ENCODE measurements at places on chromosomes 2 and 18.

GRCh38 chr2:236544362-236544761 lies 25.3 kb upstream of the ACKR3 start:
- no peak for DNase-seq

DNA sequence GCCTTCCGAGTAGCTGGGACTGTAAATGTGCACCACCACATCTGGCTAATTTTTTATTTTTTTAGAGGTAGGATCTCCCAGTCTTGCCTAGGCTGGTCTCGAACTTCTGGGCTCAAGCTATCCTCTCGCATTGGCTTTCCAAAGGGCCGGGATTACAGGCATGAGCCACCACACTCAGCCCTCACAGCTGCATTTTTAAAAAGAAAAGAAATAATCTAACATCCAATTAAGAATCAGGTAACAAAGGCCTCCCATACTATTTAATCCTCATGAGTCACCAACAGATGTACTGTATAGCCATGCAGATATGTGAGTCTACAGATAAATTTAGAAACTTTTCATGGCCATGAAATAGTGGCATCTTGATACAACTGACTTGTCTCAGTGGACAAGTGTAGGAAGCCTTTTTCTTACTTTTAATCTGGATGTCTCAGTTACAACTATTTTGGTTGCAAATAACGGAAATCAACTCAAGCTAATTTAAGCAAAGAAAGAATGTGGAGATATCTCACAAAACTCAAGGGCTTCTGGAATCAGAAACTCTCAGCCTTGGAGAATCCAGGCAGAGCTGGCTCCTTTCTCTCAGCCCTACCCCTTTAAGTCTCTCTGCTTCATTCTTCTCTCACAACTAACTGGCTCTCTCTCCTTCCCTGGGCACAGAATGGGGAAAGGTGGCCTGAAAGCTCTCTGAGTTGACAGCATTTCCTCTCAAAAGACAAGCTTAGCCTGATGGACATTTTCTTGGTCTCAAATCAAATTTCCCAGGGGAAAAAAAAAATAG lies 12.8 kb upstream of the PPM1B start:
- no peak for DNase-seq

- no peak for DNase-seq
Observed at GRCh38 chr2:149926149-149926548, 338.6 kb upstream of the MMADHC start.

DNA sequence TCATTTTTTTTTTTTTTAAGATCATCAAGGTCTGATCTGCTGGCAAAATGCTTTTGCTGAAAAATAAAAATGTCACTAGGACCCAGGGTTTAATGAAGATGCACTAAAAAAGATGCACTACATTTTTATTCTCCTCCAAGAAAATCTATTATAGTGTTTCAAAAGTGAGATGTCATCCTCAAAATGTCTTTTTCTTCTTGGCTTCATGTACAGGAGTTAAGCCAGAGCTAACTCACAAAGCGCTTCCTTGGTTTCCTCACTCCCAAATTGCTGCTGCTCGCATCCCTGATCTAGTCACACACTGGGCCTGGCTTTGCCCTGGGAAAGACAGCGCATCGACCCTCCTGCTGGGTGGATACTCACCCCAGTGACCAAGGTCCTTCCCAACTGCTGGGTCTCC lies 113.4 kb upstream of the CCDC68 start:
- DNase-seq, result no peak

GRCh38 chr2:164881524-164881923 lies 39.9 kb upstream of the COBLL1 start:
- DNase-seq, result no peak

DNA sequence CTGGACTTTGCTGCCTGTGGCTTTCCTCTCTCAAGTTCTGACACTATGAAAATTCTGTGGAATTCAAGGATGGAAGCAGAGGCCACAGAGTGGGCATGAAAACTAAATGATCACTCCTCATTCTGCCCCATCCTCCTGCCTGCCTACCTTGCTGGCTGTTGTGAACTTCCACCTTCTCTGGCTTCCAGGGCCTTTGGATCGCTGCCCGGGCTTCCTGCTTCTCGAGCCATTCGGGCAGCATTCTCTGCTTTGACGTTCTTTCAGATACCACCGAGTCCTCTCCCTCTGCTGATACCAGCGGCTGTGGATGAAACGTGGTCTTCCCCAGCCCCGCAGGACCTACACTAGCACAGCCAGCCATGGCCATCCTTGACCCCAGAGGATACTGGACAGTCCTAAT lies 327.7 kb upstream of the SLC14A2 start:
- DNase-seq, result no peak

GRCh38 chr2:61878761-61879160 lies 9.7 kb downstream of the CCT4 start:
- no peak for DNase-seq

Data from activated CD8-positive, alpha-beta memory T cell treated with anti-CD3 and anti-CD28 coated beads for 4 hours (primary cell).